ENCODE measurements at places on chromosomes 16 and 17. TPM values are rescaled to one million over a fixed set of nuclear protein-coding genes. Genes with fewer than 3 reads are reported as not detected.

Gene GNGT2
- not detected for total RNA-seq

Gene NMRAL1
- total RNA-seq, result 38.3 TPM

DNA sequence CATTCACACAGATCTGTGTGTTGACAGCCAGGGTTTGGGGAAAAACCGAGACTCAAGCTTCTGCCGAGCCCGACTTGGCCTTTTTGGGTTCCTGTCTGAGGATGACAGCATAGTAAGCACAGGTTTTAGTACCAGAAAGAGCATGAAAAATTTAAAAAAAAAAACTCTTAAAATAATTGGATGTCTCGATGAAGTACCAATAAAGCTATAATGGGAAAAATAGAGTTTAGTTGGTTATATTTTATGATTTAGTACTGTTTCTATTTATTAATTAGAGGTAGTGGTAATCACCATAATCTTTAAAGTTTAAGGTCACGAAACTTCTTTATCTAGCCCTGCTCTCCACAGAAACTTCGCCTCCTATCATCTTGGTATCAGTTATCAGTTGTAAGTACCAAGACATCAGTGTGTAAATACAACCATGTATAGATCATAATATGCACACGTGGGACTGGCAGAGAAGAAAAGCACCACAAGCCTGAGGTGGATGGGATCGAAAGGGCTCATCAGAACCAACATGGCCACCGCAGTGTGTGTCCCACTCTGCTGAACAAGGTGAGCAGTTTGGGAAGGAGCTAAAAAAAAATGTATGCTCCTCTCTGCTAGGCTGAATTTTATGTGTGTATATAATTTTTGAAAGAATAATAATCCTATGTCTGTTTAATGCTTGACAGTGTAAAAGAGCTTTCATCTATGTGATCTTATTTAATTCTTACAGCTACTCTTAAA, 14.4 kb upstream of the EEF2K start:
- DNase-seq, result no peak

GRCh38 chr16:56637814-56638750, at the start of gene MT1A:
MT1A (plus strand) TSS chr16:56638666; CDS start chr16:56638739, 73 bp downstream.
- peak; percentile 66 for DNase-seq

DNA sequence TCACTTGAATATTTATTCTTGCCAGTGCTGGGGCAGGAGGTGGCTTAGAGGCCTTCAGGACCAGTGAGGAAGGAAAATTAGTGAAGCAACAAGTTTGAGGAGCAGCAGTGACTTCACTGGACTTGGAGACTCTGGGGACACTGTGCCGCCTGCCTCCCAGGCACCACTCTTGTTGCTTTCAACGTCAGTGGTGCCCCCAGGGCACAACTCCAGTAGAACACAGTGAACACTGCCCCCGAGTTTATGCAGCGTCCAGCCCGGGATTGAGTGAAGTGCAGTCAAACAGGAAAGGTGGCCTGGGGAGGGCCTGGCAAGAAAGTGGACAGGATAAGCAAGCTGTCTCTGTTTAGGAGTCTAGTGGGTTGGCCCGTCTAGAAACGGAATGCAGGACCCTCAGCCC, 24.4 kb upstream of the NAT9 start:
- no peak for DNase-seq

- DNase-seq, result no peak
Measured at GRCh38 chr17:354651-355556, 2.3 kb upstream of the RPH3AL start.

DNA sequence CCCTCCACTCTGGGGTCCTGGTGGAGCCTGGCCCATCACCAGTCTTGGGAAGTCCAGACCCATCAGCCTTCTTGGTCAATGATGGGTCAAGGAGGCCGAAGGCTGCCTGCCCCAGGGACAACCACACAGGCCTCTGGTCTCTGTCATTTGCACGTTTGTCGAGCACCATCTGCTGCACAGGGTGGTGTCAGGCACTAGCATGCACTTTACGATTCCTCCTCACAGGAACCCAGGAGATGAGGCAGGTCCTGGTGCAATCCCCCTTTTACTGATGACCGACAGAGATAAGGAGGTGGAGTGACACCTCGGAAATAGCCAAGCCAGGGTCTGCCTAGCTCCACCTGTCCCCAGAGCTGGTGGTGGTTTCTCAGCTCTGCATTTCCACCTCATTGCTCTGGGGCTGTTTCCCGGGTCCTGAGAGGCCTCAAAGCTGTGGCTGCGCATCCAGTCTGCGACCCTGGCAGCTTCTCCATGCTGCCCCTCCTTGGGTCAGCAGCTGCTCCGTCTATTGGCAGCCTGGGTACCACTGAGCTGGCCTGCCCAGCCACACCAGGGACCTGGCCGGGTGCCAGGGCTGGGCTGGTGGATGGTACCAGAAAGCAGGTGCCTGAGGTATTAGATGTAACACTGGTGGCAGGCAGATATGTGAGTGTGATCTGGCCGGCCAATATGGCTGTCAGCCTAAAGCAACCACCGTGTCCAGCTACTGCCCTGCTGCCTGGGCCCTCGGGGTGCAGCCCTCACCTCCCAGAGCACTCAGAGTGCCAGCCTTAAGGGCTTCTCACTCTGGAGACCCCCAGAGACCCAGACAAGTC, 10.0 kb downstream of the MMP15 start:
- DNase-seq, result no peak

DNA sequence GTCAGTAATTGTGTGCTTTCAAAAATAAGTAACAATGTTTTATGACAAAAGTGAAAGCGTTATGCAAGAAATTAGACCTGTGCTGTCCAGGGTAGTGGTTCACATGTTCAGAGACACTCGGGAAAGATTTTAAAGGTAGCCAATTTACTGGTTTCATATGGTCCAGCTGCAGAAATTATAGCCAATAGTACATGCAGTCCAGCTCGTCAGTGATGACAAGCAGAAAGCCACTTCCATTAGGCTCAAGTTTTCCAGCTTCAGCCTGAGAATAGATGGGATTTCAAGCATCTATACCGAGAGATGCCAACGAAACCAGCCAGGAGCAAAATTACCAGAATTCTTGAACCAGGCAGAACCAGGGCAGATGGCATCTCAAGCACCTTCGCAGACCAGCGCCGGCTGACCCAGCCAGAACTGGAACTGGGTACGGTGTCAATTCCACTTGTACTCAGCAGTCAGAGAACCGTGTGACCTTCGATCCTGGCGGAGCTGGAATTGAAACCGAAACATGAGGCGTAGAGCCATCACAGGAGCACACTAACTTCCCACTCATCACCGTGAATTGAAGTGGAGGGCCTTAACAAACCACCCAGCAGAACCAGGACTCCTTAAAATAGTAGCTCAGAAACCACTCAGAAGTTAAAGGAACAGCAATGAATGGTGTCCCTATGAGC, 207.9 kb upstream of the HSBP1 start:
- DNase-seq, result no peak

Gene CETP
- not detected for total RNA-seq

Gene TBX2
- total RNA-seq, result 5.4 TPM

- DNase-seq, result peak; percentile 34
Measured at GRCh38 chr17:47423406-47424295, 99.9 kb downstream of the EFCAB13 start.

- no peak for DNase-seq
Measured at GRCh38 chr17:79617740-79618382, 7.0 kb upstream of the RBFOX3 start.
